H9 (cell line): ENCODE measurements at places on chromosomes 5 and 9.

DNA sequence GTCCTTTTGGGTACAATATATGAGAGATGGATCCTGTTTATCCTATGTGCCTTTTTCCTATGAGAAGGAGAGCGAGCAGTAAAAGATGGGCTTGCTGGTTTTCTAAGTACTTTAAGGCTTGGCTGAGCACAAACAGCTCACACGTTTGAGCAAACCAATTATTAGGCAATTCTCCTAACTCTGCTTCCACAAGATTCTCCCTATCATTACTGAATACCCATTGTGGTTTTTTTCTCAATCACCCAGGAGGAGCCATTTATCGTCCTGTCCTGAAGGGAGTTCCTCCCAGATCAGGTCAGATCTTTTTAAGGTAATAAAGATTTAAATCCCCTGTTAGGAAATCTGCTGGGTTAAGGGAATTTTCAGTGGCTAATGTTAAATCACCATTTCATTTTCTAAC lies 19.4 kb upstream of the C1QTNF3 start:
- DNase-seq, result no peak

GRCh38 chr9:123450996-123451395 lies 95.0 kb downstream of the CRB2 start:
- DNase-seq, result no peak

DNA sequence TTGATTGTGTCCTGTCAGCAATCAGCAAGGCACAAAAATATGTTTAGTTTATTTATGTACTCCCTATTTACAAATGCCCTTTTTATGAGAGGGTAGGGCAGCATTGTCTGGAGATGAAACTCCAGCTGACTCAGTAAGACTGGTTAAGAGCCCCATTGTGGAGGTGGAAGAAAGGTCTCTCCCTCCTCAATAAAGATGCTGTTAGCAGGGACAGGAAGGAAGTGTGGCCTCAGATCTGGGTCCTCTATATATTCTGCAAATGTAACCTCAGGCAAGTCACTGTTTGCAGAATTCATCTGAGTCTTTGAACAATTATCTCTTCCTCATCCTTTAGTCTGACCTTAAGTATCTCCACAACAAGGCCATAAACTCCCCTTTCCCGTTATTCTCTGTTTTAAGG lies 48.3 kb upstream of the TRAF1 start:
- DNase-seq, result no peak

- no peak for DNase-seq
Measured at GRCh38 chr9:118644066-118644465, 725.2 kb downstream of the BRINP1 start.

DNA sequence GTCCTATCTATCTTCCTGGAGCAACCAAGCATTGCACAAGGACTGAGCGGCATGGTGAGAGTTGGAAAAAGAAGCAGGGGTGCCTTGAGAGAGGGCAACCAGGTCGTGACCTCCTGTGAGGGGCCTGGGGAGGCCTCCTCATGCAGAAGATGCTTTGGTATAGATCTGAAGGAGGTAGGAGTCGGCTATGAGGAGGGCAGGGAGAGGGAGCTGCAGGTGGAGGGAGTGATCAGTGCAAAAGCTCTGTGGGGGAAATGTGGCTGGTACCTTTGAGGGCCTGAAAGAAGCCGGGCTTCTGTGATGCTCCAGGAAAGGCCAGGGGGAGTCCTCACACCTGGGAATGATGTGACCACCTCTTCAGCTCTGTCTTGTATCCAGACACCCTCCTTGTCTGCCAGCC lies 3.6 kb upstream of the SLC25A48 start:
- DNase-seq, result no peak

DNA sequence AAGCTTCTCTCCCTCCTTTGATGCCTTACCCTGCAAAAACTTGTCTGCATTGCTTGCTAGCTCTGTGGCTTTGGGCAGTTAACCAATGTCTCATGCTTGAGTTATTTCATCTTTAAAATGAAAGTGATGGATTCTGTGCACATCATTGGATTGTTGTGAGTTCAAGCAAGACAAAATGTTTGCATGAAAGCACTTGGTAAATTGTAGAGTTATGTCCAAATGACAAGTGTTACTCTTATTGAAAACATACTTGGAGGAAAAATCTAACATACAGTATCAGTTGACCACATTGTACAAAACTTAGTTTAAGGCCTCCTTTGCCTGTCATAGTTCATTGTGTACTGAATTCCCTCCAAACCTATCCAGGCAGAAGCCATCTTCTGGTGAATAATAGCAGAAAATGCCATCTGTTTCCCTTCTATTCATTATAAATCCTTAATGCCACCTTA lies 30.0 kb downstream of the TGFBR1 start:
- DNase-seq, result no peak

DNA sequence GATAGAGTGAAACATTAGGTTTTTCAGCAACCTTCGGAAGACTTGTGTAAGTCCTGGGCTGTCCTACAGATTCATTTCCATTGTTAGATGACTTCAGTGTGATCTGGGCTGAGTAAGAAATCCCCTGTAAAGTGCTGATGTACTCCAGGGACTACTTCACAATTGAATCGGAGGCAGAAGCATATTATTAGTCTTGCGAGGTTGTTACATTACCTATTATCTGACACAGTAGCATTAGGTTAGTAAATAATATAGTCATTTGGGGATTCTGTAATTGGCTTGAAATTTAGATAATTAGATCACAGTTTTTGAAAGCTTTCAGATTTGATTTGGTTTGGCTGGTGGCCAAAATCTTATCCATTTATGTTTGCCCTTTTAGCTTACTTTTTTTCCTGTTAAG lies 62.4 kb downstream of the DMRT1 start:
- no peak for DNase-seq

DNA sequence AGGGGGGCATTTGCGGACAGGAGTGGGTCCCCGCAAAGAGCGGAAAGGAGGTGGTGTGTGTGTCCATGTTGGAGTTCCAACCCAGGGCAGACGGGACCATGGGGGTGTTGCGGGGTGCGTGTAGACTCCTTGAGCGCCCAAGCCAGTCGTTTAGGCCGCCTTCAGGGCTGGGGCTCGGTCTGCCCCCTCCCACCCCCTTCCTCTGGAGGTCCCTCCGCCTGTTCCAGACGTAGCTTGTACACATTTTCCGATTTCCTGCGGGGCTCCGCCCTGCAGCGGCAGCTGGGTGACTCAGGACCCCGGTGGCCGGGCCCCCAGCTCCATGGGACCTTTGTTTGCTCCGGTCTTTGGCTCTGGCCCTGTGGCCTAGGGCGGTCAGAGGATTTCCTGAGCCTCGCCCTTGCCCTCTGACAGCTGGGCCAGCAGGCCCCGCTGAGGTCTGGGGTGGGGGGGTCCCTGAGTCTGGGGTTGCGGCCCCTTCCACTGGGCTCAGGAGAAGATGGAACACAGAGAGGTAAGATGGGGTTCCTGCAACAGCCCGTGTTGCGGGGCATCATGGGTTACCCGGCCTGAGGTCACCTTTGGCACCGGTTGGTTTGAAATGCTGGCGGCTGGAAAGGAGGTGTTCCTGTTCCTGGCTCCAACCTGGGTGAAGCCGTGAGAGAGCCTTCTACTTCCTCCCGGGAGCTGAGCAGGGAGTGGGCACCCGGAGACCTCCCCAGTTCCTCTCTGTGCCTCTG lies 1.5 kb downstream of the PKN3 start:
- peak; percentile 28 for DNase-seq

GRCh38 chr9:96636368-96636767 lies 16.7 kb upstream of the CDC14B start:
- DNase-seq, result no peak

GRCh38 chr5:112973036-112973435 lies 3.6 kb upstream of the DCP2 start:
- DNase-seq, result no peak

GRCh38 chr9:30078195-30078594 lies 2306.2 kb upstream of the ACO1 start:
- no peak for DNase-seq

DNA sequence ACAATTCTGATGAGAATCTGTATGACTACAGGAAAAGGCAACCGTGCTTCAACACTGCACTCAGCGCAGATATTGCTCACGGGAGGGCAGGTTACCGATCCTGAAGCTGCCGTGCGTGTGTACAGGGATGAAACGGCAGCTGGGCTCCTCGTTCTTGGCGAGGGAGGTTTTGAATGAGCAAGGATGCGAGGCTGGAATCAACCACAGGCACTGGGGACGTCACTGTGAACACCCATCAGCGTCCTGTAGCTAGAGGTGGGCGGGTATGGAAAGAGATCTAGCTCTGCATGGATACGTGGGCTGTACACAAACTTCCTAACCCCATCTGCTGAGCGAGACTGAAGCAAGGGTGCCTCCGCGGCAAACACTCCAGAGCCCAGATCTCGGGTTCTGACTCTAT lies 84.3 kb upstream of the COL5A1 start:
- peak; percentile 17 for DNase-seq

GRCh38 chr9:136725612-136726011 lies 13.2 kb downstream of the DIPK1B start:
- DNase-seq, result no peak

GRCh38 chr9:126893079-126893478 lies 21.5 kb upstream of the RALGPS1 start:
- DNase-seq, result no peak

DNA sequence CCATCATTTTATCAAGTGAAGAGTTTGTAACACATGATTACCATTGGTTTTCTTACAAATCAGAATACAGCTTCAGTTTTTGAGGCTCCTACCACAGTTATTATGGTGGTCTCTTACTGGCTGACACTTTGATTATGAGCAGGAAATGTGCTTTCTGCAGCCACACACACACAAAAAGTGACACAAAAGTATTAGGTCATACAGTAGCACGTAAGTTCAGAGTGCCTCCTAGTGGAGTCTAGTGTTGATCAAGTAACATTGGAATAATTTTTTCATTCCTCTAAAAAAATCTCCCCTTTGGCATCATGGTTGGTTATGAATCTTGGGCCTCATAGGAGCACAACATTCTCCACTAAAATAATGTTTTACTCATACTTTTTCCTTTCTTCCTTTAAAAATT lies 37.6 kb downstream of the PAM start:
- no peak for DNase-seq

DNA sequence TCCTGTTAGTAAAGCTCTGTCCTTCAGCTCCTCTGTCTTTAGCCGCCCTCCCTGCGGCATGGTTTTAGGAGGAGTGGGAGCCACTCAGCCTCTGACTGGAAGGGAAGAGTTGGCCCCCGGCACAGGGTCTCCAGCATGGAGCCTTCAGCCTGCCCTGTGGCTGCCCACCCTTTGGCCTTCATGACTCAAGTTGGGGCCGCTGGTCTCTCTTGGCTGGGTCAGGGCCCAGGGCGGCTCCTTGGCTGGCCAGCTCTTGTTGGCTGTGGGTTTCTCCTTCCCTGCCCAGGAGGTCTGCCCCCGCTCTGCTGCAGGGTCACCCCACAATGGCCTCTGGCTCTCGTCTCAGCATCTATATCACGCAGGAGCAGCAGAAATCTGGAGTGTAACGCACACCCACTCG lies 25.7 kb downstream of the FGF1 start:
- DNase-seq, result no peak

DNA sequence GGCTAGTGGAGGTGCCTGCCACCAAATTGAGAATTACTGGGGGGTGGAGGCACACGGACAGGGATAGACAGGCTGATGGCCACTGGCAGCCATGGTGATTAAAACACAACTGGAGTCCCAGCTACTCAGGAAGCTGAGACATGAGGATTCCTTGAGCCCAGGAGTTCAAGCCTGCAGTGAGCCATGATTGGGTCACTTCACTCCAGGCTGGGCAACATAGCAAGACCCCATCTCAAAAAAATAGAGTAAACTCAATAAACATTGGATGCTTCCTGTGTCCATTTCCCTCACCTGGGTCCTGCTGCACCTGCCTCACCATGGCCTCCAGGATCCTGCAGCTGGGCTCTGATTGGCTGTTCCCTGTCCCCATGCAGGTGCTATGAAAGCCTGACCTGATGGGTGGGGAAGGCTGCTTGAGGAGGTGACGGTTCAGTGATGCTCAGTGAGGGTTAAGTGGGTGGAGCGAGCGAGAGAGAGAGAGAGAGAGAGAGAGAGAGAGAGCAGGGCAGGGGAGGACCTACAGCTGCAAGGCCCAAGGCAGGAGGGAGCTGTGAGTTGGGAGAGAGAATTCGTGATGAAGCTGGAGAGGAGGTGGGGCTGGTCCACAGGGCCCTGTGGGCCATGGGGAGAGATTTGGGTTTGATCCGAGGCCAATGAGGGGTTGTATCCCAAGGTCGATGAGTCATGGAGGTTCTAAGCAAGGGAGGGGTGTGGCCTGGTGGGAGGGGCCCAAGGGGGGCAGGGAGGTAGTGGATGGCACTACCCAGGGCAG lies 36.7 kb upstream of the FUBP3 start:
- no peak for DNase-seq

GRCh38 chr5:178404987-178405386 lies 172.4 kb upstream of the PHYKPL start:
- DNase-seq, result no peak

DNA sequence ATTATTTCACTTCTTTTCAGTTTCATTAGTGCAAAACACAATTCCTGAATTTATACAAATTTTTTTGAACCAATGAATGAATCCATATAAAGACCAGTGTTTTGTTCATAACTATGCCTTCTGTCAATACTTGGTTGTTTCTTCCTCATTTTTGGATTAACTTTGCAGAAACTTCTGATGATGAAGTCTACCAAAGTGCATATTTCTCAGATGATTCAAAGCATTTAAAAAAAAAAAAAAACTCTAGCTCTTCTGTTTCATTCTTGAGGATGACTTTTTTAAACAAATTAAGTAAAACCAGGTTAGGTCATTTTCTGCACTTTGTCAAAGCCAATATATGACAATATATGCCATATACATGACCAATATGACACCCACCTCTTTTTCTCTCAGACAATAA lies 92.6 kb downstream of the CHSY3 start:
- no peak for DNase-seq

DNA sequence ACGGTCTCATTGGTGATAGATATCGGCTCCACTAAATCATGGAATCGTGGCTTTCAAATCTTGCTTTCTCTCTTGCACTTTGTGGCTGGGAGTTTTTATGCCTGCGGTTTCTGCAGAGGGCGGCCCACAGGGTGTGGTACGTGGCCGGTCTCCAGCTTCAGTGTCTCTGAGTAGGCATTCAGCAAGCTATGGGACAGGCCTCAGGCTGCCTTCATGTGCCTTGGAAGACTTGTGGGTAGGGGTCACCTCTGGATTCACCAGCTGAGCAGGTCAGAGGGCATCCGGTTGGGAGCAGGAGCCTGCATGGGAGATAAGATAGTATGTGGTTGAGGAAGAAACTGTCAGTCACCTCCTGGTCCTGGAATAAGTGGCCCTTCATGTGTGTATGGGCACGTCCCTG lies 47.7 kb downstream of the AMBP start:
- DNase-seq, result peak; percentile 15

GRCh38 chr5:115709585-115709984 lies 83.7 kb upstream of the TMED7 start:
- DNase-seq, result no peak
